ENCODE measurements at places on chromosomes 11 and 22.

GRCh38 chr22:27310966-27311697, 490.4 kb downstream of the MN1 start:
- DNase-seq: no peak

- no peak for DNase-seq
Observed at GRCh38 chr22:46663436-46664100, 43.4 kb downstream of the GRAMD4 start.

- no peak for DNase-seq
Observed at GRCh38 chr22:36365020-36365411, 22.8 kb downstream of the MYH9 start.

DNA sequence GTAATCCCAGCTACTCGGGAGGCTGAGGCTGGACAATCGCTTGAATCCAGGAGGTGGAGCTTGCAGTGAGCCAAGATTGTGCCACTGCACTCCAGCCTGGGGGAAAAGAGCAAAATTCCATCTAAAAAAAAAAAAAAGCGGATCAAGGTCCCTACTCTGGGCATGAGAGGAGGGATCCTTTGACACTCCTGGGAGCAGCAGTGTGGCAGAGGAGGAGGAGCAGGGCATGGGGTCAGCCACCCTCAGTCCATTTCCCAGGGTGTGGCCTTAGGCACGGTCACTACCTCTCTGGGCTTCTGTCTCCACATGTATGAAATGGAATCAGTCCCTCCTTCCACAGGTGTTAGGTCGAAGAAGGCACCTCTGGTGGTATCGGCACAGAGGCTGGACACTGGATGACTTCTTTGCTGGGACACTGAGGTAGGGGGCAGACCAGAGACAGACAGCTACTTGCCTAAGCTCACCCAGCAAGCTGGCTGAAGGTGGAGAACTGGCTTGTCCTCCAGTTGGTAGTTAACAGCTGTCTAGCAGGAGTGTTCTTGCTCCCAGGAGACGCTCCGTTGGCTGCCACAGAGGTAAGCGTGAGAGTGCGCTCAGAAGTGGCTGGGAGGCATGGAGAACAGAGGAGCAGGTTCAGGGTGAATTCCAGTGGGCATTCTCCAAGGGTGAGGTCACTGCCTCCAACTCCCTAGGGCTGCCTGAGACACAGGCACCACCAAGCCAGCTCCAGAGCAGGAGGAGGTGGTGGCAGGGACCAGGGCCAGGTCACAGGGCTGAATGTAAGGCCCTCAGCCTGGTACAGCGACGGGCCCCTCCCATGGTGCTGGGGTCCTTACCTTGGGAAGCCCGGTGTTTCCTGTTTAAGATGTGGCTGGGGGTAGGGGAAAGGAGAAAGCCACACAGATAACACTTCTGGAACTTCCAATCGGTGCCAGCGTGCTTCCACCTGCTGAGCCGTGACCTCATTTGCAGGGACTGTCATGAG, 19.5 kb downstream of the TXN2 start:
- DNase-seq: peak; percentile 78

- peak; percentile 86 for DNase-seq
Observed at GRCh38 chr11:9757809-9758636, 94.1 kb downstream of the SWAP70 start.

DNA sequence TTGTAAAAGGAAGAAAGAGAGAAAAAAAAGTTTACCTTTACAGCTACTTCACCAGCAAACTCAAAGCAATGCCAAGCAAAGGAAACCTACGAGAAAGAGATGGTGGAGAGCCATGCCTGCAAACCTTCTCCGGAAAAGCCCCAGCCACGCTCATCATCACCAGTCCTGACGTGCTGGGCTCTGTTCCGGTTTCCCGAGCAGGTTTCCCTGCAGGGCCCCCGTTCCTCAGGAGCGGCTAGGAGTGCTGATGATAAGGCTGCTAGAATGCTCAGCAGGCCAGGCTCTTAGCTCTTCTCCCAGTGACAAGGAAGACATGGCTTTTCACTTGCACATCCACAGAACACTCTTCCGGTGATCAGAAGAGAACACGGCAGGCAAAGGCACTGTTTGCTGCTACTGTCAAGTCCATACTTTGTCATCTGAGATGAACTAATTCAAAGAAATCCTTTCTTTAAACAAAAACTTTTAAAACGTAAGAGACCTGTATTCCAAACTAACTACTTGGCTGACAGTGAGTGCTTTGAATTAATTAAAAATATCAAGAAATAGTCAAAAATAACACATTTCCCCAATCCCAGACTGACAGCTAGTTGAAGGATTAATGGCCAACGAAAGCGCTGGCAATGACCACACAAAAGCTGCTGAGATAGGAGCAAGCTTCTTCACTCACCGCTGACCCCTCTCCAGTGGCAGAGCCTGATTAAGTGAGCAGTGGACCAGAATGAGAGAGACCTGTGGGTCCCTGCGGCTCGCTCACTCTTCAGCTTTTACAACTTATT, 35.8 kb downstream of the DUSP8 start:
- no peak for DNase-seq

DNA sequence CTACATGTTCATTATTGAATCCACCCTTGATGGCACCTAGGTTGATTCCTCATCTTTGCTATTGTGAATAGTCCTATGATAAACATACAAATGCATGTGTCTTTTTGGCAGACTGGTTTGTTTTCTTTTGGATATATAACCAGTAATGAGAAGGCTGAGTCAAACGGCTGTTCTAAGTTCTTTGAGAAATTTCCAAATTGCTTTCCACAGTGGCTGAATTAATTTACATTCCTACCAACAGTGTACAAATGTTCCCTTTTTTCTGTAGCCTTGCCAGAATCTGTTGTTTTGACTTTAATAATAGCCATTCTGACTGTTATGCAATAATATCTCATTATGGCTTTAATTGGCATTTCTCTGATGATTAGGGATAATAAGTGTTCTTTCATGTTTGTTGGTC, 184.9 kb downstream of the CASP12 start:
- no peak for DNase-seq

- no peak for DNase-seq
Observed at GRCh38 chr11:69651834-69652620, 11.1 kb downstream of the CCND1 start.

- no peak for DNase-seq
Observed at GRCh38 chr11:10272132-10272531, 21.9 kb downstream of the SBF2 start.

GRCh38 chr22:36232715-36233401, 6.5 kb downstream of the APOL2 start:
- no peak for DNase-seq

GRCh38 chr11:132422722-132423121, 1052.3 kb downstream of the NTM start:
- no peak for DNase-seq
